CD4-positive, alpha-beta T cell treated with Interleukin-10 for 1 hour (primary cell): ENCODE measurements at places on chromosomes 16 and 17.

DNA sequence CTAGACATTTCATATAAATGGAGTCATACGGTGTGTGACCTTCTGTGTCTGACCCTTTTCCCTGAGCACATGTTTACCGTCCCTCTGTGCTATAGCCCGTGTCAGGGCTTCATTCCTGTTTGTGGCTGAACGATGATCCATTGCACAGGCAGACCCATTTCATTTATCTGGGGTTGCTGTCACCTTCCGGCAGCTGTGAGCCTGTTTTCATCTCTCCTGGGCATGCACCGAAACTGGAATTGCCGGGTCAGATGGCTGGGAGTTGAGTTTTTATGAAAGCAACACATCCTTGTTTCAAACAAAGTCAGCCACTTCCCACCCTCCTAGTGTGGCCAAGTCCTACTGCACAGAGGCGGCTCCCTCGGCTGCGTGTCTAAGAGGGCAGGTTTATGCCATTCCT, 25.5 kb downstream of the BAIAP2 start:
- DNase-seq = no peak

DNA sequence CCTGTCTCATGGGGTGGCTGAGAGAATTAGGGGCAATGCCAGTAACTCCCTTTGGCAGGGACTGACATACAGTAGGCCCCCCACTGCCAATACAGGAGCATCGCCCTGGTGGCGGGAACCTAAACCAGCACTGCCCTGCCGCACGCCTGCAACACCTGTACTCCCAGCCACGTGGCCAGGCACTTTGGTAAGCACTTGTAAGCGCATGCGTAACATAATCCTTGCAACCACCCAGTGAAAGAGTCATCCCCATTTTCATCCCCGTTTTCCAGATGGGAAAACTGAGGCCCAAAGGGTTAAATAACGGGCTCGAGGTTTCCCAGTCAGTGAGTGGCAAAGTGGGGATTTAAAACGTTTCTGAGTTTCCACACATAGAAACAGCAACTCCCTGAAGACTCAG, 17.5 kb downstream of the SCN4A start:
- DNase-seq = no peak

- DNase-seq = no peak
Observed at GRCh38 chr16:73253922-73254480, 206.1 kb upstream of the ZFHX3 start.

DNA sequence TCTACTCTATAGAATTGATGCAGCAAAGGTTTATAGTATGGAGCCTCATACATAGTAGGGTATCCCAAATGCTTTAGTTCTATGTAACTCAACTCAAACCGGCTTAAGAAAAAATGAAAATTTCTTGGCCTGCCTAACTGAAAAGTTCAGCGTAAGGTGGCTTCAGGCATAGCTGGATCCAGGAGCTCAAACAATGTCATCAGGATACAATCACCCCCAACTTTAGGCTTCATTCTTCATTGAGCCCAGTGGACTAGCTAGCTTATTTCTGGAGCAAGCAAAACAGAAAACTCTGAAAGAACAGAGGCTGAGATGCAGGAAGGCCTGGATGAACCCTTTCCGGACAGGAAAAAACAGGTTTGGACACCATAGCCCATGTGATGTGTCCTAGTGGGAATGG, 147.5 kb upstream of the HS3ST4 start:
- no peak for DNase-seq

DNA sequence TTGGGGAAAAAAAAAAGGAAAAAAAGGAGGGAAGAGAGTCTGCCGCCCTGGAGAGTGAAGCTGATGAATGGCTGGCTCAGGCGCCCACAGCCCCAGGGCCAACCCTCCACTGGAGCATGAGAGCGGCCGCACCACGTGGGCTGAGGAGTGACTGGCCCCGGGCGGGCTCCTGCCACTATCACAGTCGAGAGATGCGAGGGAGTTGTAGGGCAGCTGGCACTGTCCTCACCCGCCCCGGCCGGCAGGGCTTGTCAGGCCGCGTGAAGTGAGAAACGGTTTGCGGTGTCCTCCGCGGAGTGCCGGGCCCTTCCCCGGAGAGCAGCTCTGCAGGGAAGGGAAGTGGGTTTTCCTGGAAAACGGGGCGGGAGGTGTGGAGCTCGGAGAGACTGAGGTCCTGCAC, 45.9 kb downstream of the JPH3 start:
- no peak for DNase-seq

DNA sequence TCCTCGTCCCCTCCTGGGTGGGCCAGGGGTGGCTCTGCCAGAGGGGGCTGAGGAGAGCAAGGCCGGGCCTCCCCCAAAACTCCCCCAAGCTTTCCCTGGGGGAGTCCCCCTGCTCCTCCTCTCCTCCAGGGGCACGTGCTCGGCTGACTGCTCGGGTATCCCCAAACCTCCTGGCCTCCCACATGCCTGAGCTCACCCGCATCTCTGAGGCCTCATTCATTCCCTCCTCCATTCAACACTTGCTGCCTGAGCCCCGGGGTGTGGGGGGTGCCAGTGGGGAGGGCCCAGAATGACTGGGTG, 83.1 kb downstream of the RTN4RL1 start:
- DNase-seq = no peak

- no peak for DNase-seq
Observed at GRCh38 chr16:66293207-66293735, 73.2 kb upstream of the CDH5 start.

DNA sequence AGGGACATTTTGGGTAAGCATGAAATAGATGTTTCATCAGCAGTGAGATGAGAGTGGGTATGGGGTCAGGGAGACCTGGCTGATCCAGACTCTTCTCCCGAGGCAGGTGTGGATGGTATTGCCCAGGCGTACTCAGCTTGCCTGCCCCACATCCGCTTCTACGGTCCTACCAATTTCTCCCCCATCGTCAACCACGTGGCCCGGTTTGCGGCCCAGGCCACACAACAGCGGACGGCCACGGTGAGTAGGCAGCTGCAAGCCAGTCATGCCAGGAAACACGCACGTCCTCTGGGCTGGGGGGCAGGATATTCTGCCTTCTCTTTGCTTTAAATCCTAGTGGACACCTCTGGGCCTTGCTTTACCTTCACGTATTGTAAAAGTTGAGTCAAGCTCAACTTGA, 44.7 kb downstream of the CPNE2 start:
- DNase-seq = no peak

DNA sequence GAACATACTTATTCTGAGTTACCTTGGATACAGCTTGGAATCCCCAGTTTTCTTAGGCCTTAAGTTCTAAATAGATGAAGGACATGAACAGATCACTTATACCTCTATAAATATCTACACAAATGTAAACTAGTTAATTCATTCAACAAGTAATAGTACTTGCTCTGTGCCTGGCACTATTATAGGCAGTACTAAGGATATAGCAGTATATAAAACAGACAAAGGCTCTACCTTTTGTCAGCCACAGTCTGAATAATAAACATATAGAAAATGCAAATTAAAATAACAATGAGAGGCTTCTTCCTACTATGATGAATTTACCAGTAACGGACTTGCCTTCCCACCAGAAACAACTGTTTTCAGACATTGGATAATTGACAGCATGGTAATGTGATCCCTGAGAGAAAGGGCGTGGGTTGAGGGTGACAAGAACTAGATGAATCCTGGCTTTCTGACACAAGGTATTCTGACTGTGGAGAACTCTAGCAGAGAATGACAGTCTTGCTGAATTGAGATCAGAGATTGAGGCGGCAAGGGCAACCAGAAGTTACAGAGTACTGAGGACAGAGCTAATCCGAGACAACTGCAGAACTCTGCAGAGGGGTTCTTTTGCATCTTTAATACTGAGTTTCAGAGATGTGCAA, 170.5 kb downstream of the TANC2 start:
- DNase-seq = no peak
